ENCODE measurements at places on chromosomes 12 and 14.

GRCh38 chr14:28245216-28245615, 521.4 kb upstream of the FOXG1 start:
- no peak for DNase-seq

DNA sequence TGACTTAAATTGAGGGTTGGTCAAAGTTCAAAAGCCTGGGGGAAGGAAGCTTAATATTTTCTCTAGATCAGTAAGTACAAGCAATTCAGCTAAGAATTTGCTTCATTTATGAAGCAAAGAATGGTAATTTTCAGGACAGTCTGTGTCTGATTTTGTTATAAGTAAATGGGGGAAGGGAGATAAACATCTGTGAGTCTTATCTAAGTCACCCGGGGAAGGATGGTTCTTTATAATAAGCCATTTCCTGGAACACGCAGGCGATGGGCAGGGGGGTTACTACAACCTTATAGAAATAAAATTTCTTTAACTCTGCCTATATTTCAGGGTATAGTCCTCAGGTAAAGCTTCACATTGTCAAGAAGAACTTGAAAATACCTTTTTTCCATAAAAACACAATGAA, 42.9 kb downstream of the HELB start:
- no peak for DNase-seq

DNA sequence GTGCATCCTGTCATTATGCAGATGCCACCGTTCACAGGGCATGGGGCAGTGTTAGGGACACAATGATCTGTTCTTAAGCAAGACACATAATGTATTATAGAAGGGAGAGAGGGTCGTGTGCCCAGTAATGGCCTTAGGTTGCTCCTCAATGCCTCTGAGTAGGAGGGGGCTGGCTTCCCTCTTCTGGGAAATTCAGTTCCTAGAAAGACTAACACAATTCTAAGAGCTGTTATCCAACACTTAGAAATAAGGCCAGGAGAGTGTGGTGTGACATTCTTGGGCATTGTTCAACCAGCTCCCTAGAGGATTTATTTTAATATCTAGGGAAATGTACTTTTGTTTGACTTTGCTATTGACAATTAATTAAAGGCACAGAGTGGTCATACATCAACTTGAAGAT, 118.5 kb downstream of the ADCK1 start:
- no peak for DNase-seq

- DNase-seq: no peak
Observed at GRCh38 chr12:49261721-49262120, 3.2 kb upstream of the TUBA1C start.

DNA sequence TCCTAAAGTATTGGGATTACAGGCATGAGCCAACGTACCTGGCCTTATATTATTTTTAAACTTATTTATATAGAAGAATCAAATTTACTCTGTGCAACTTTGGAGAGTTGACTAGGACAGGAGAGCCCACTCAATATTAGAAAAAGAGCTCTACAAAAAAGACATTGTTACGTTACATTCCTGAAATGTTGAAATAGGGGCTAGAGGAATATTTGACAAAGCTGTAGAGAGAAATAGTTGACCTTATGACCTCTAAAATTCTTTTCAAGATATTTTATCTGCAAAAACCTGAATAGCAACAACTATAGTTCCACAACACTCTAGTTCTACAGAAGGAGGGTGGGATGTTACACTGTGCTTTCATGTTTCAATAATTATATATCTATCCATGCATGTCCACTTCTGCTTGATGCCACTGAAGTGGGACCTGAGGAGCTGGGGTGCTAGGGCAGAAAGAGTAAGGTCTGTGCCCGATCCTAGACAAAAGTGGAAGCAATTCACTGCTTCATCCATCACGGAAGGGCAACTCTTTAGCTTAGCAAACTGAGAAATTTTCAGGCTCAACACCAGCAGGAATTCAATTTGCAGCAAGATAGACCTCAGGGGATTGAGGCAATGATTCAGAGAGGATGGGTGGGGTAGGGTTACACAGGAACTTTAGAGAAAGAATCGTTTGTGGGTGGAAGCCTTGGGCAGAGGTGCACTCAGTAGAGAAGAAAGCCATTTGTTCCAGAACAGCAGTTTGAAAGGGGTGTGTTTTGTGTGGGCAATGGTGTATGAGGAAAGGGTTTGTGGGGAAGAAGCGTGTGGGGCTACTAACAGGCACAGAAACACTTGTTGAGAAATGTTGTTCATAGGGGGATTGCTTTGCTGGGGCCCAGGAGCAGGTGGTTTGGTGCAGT, 16.0 kb upstream of the RNASE10 start:
- no peak for DNase-seq

GRCh38 chr14:91873471-91874415, 6.4 kb upstream of the TC2N start:
- DNase-seq: no peak

DNA sequence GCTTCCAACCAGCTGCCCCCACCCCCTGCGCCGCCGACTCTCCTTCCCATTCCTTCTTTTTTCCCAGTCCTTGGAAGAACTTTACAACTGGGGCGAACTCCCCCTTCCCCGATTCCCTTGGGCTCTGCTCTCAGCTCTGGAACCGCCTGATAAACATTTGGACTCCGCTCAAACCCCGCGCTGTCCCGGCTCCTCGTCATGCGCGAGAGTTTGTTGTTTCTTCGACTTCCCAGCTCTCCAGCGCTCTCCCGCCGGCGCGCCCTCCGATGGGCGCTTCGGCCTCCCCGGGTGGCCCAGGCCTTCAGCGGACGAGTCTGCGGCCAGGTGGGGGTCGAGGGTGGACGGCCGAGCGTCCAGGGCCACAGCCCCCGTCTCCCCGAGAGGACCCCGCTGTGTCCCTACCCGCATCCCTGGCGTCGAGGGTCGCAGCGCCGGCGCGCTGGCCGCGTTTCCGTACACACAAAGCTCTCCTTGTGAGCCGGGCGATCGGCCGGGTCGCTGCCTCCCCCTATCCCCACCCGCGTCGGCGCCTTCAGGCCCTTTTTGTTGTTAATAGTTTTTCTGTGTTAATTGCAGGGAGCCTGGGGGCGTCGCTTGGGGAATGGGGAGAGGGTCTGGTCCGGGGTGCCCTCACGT, 847 bp downstream of the MMP14 start:
- no peak for DNase-seq

GRCh38 chr14:51321036-51321435, 81.0 kb downstream of the TMX1 start:
- DNase-seq: no peak

DNA sequence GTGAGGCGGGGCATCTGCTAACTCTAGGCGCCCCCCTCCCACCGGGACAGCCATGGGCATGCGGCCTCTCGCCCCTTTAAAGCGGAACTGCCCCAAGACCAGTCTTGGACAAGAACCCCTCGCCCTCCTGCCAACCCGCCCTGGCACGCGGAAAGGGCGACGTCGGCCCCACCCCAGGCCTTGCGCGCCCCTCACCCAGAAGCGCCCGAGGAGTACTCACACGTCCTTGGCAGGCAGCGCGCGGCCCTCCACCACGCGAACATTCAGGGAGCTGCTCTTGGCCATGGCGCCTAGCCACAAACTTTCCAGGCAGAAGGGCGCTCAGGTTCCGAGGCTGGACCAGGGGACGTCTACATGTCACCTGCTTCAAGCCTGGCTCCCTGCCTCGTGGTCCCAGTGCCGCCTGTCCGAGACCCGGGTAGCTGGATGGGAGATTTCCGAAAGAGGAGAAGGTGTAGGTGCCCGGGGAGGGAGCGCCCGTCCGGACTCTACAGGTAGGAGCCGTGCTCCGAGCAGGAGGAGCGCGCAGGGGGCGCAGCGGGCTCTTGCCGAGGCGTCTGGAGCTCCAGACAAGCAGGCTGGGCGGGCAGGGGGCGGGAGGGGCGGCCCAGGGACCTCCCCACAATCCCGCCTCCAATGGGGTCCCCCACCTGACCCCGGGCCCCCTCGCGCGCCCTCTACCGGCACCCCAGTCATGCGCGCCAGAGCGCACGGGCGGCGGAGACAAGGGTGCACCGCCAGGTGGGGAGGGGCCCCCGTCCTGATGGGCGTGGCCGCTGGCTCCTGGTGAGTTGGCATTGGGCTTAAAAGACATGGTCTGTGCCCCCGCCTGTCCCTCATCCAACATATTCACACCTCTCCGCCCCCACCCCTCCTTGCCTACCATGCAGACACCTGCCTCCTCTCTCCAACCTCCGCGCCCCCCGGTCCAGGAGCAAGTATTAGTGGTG, at the start of gene RASAL1:
TSS of gene RASAL1 (minus strand) at position 584 of the 950 bp plus-strand sequence. CDS start at position 285, 299 bp downstream.
- DNase-seq: no peak

- DNase-seq: no peak
Observed at GRCh38 chr14:35416108-35416750, 11.7 kb upstream of the NFKBIA start.

- no peak for DNase-seq
Observed at GRCh38 chr12:45582986-45583659, 146.4 kb upstream of the ARID2 start.

- DNase-seq: no peak
Observed at GRCh38 chr14:96888593-96888992, 91.4 kb downstream of the VRK1 start.

DNA sequence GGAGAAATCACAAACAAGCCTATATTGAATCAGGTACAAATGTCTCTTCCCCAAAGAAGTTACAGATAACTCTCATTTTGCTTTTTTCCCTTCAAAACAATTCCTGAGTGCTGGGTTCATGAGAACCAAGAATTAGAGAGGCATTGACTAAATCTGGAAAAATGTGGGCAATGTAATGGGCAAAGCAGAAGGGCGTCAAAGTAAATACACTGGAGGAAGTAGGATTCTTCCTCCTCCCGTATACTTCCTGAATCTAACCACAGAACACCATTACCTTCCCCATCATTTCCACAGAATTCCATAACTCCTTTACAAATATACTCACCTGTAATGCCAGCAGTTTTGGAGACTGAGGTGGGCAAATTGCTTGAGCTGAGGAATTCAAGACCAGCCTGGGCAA, 3.0 kb upstream of the RBMS2 start:
- no peak for DNase-seq

GRCh38 chr12:66169221-66170170, at the start of gene TMBIM4:
Gene TMBIM4, minus strand, starts transcription at chr12:66169996. Its CDS starts 45 bp downstream, at chr12:66169951.
- peak; percentile 95 for DNase-seq

- DNase-seq: no peak
Observed at GRCh38 chr12:84842406-84843013, 70.1 kb downstream of the SLC6A15 start.

DNA sequence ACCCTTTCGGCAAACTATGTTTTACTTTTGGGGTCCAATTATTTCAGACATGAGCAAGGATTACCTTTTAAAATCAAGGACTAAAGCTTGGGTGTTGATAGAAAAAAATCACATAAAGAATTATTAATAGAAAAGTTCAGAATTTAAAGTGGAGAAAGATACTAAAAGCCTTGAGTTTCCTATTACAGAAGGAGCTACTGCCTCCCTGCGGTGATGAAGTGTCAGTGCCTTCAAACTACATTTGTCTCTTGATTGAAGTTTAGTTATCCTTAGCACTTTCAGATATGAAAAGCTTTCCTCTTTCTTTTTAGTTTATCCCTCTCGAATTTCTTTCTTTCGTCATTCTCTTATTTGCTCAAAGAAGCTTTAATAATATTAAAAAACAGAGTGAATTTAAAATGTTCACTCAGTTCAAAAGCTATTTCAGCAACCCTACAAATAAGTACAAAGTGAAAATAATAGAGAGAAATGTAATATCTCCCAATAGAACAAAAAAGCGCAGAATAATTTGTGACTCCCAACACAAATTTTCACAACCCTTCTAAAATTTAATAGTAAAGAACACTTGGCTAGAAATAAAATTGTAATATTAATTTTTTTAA, 87.6 kb downstream of the SEC23A start:
- DNase-seq: no peak

- peak; percentile 33 for DNase-seq
Observed at GRCh38 chr14:39267608-39268005, 33.9 kb downstream of the MIA2 start.
